ENCODE measurements at places on chromosomes 5 and 9.

- no peak for DNase-seq
Observed at GRCh38 chr5:15103864-15104263, 232.3 kb upstream of the ANKH start.

- DNase-seq, result no peak
Observed at GRCh38 chr9:18014556-18014955, 435.7 kb downstream of the SH3GL2 start.

DNA sequence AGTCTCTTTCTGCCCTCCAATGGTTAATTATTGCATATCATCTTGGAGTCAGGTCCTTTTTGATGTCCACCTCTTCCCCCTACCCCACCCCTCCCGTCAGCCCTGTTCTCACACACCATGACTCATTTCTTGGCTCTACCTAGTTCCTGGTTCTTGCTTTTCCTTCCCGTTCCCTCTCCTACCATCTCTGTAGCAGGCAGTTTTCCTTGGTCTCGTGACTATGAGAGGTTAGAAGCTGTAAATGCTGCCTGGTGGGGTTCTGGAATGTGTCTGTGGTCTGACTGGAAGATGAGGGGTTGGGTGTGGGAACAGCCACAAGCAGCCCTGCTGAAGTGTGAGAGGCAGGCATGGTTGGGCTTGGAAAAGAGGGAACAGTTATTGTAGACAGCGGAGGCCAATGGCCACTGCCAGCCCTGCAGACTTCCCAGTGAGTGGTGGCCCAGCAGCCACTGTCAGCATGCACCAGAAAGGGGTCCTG lies 18.2 kb downstream of the SLC22A5 start:
- peak; percentile 94 for DNase-seq

DNA sequence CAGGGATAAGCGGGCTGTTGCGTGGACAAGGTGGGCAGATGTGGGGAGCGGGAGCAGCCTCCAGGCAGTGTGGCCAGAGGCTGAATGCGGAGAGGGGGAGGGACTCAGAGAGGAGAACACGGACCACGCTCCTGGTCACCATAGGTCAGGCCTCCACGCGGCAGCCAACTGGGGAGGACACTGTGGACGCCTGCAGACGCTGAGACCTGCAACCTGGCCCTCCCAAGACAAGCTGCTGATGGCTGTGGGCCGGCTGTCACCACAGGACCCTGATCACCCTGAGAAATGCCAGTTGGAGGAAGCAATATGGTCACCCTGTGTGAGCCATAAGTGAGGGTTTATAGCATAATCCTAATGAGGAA lies 16.8 kb downstream of the LPCAT1 start:
- no peak for DNase-seq
